NCI-H2081 (cell line): ENCODE measurements at places on chromosomes 5 and 9.

DNA sequence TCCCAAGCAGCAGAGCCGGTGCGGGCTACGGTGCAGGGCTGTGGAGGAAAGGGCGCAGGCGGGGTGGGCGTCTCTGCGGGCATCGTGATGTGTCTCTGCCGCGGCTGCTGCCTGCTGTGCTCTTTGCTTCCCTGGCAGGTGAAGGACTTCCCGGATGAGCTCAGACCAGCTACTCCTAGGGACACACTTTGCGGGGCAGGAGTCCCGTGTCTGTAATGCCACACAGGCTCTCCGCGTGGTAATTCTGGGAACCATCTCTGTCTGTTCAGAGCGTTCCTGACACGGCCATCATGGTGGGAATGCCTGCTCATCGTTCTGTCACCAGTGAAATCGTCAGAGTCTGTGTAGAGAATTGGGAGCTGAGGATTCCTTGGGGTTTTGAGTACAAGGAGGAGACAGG lies 235.5 kb downstream of the FANCC start:
- no peak for DNase-seq

- DNase-seq, result no peak
Observed at GRCh38 chr9:85723215-85723614, 18.5 kb downstream of the AGTPBP1 start.

GRCh38 chr5:23303836-23304235 lies 203.6 kb upstream of the PRDM9 start:
- DNase-seq, result no peak

- DNase-seq, result no peak
Observed at GRCh38 chr5:158754018-158754514, 345.6 kb downstream of the EBF1 start.

GRCh38 chr5:55927861-55928655 lies 66.7 kb downstream of the IL6ST start:
- DNase-seq, result no peak

- no peak for DNase-seq
Observed at GRCh38 chr5:546376-546908, 22.2 kb upstream of the SLC9A3 start.

GRCh38 chr9:20479419-20480155 lies 142.7 kb downstream of the MLLT3 start:
- no peak for DNase-seq

- DNase-seq, result no peak
Observed at GRCh38 chr5:33023649-33024048, 312.5 kb downstream of the NPR3 start.

DNA sequence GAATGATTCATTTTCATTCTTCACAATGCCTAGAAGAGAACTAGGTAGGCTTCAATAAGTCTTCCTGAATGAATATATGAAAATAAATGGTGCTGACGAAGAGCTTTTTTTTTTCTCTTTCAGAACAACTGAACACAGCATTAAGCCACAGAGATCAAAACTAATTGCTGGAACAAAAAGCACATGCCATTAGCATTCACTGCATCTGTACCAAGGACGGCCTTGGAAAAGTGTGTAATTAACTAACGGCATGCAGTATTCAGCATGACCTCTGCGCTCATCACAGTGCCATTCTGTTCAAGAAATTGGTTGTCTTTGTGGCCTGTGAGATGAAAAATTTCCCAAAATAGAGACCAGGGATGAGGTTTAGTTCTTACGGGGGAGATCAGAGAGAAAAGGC lies 99.3 kb downstream of the NUDT12 start:
- no peak for DNase-seq

GRCh38 chr5:82798676-82799075 lies 278.5 kb downstream of the TMEM167A start:
- no peak for DNase-seq

GRCh38 chr9:34505370-34506120 lies 17.2 kb downstream of the ENHO start:
- DNase-seq, result no peak

GRCh38 chr9:128087262-128087661 lies 19.2 kb downstream of the SLC25A25 start:
- DNase-seq, result no peak

- DNase-seq, result no peak
Observed at GRCh38 chr5:154836225-154836624, 14.2 kb downstream of the FAXDC2 start.

GRCh38 chr9:99231711-99232110 lies 9.6 kb downstream of the SEC61B start:
- DNase-seq, result no peak
